ENCODE measurements at places on chromosomes 4 and X. TPM values are rescaled to one million over a fixed set of nuclear protein-coding genes. Genes with fewer than 3 reads are reported as not detected.

- no peak for DNase-seq
Measured at GRCh38 chr4:105193536-105193935, 46.9 kb downstream of the TET2 start.

- no peak for DNase-seq
Measured at GRCh38 chrX:7146703-7147412, 654 bp upstream of the STS start.

- DNase-seq = no peak
Measured at GRCh38 chr4:111984169-111984819, 161.0 kb upstream of the FAM241A start.

DNA sequence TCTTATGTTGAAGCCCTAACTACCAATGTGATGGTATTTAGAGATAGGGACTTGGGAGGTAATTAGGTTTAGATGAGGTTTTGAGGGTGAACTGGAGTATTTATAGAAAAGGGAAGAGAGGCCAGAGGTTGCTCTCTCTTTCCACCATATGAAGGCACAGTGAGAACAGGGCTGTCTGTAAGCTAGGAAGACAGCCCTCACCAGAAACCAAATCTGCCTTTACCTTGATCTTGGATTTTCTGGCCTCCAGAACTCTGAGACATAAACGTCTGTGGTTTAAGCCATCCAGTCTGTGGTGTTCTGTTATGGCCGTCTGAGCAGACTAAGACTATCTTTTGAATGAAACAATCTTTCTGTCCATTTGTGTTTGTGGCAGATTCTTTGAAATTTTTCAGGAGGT lies 223.7 kb downstream of the PDHA2 start:
- no peak for DNase-seq

DNA sequence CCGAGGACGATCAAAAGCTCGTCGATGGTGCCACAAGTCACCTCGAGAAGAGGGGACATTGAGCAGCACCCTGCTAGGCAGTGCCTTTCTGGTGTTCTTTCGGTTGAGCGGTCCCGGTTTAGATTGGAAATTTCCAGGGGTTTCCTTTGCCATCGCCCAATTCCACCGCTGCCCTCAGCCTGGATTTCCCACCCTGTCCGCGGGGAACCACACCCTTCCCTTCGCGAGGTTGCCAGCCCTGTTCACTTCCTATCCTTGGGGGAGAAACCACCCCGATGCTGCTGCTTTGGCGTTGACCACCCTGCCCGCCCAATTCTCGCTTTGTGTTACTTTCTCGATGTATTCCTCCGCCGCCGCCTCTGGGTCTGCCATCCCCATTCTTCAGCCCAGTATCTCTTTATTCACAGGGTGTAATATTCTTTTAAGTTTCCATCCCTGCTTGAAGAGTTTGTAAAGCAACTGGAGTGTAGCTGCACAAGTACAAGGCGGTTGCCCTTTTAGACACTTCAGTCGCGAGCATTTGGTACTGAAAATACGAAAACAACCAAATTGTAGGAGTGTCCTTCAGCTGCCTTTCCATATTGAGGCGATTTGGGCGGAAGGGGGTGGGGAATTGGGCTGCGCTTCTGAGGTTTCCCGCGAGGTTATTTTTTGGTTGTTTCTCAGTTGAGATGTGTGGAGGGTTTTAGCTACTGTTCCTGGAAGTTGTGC lies 1.1 kb downstream of the OGT start:
- peak; percentile 36 for DNase-seq

DNA sequence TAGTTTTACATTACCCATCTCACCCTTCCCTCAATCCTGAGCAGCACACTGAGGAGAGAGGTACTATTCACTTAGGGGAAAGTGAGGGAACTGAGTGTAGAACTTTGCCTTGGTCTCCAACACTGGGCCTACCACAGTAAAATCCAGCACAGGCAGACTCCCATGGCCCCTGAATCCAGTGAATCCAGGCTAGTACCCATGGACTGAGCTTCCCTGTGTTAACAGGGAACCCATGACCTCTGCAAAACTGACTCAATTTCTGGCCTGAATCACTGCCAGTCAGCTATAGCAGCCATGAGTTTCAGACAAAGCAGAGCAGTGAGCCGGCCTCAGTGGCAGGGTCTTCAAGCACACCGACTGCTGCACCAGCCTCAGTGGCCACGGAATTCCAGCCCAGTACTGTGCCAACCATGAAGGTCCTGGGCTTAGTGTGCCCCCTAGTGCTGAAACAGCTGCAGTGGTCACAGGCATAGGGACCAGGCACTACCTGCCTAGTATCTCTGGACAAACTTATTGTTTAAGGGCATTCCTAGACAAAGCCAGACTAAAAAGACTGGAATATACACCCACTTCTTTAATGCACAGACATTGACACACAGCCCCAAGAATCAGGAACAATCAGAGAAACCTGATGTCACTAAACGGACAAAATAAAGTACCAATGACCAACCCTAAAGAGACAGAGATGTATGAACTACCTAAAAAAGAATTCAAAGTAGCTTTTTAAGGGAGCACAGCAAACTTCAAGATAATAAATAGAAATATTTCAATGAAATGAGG lies 127.4 kb upstream of the RPL34 start:
- no peak for DNase-seq

LEF1 gene
- 5.2 TPM for polyA plus RNA-seq

ASB5 gene
- polyA plus RNA-seq = 0.81 TPM

CT83 gene
- not detected for polyA plus RNA-seq

AP1AR gene
- 26.7 TPM for polyA plus RNA-seq

JADE3 gene
- polyA plus RNA-seq = 3.1 TPM

HMX1 gene
- not detected for polyA plus RNA-seq

DDIT4L gene
- polyA plus RNA-seq = not detected

All from small intestine (tissue), 16 donors.